GM12891 (cell line): ENCODE measurements at places on chromosomes 3 and 15.

DNA sequence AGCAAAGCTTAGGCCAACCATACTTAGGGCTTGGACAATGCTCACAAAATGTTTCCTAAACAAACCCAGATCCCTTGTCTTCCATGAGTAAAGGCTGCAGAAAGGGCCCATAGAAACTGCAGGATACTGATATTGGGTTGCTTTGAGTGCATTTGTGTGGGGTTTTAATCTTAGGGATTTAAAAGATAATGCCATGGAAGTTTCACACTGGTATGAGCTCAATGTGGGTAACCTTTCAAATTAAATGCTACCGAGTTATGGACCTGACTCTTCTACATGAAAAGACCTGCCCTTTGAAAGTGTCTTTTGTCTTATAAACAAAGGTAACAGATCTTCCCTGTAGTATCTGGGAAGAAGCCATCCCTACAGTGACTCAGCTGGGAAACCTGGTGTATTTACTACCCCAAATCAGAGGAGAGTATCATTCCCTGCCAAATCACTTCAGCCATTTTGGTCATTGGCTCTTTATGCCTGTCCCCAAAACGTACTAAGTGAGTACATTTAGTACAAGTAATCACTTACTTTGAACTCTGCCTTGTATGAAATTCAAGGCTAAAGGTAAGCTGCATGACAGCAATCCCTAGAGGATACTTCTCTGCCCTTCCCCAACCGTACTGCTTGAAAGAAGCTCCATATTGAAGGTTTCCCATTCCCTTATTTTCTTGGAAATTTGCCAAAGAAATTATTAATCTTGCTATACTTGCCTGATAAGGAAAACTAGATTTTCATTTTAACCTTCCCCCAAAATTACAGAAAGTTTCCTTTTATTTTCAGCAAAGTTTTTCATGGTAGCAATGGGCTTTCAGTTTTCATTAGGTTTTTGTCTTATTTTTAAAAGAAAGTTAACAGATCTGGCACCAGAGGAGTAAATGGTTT, 7.2 kb downstream of the TM4SF1 start:
- no peak for DNase-seq

DNA sequence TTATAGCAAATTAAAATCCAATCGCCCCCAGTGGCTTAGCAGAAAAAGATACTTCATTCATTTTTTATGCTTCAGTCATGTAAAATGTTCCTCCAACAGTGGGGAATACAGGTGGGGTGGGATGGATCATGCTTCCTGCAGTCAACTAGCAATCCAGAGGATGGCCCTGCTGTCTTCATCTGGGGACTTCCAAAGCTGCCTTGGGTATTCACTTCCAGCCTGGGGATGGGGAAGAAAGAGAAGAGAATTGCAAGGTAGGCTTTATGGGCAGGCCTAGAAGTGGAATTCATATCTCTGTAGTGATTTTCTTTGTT, 354.8 kb upstream of the SLCO3A1 start:
- DNase-seq = no peak

DNA sequence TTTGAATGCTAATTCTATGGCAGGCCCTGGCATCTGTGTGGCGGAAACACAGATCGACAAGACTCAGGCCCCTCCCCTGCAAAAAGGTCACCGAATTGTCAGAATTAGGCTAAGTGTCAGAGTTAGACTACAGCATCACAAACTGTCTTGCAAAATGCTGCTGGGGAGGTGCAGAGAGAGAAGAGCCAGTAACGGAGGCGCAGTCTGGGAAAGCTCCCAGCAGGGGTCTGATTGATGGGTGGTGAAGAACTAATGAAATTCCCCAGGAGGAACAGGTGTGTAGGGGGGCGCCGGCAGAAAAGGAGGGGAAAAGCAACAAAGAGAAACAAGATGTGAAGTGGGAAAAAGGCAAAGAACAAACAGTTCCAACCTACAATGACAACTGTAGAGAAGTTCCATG, 72.7 kb upstream of the TAMM41 start:
- no peak for DNase-seq

- no peak for DNase-seq
These were observed 97.2 kb upstream of the TMCO5A start for GRCh38 chr15:37837276-37837675.

GRCh38 chr3:105960381-105960780, 91.6 kb upstream of the CBLB start:
- no peak for DNase-seq

- no peak for DNase-seq
These were observed 12.9 kb downstream of the POLG start for GRCh38 chr15:89321521-89322410.

DNA sequence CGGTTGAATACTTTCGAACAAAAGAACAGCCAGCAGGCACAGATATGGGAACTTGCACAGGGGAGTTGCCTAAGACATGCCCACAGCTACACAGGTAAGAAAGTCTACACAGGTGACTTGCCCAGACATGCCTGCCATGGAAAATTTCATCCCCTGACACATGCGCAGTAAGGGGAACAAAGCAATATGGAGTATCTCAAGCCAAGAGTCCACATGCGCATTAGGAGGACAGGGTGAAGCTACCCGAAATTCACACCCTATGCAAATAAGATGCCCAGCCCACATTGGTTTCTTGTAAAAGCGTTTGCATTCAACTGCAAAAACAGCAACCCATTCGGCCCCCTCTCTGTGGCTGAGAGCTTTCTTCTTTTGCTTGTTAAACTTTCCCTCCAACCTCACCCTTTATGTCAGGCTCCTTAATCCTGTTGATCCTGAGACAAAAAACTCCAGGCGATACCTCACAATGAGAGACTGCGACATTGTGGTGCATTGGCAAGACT, 49.3 kb upstream of the TRPM1 start:
- DNase-seq = no peak

DNA sequence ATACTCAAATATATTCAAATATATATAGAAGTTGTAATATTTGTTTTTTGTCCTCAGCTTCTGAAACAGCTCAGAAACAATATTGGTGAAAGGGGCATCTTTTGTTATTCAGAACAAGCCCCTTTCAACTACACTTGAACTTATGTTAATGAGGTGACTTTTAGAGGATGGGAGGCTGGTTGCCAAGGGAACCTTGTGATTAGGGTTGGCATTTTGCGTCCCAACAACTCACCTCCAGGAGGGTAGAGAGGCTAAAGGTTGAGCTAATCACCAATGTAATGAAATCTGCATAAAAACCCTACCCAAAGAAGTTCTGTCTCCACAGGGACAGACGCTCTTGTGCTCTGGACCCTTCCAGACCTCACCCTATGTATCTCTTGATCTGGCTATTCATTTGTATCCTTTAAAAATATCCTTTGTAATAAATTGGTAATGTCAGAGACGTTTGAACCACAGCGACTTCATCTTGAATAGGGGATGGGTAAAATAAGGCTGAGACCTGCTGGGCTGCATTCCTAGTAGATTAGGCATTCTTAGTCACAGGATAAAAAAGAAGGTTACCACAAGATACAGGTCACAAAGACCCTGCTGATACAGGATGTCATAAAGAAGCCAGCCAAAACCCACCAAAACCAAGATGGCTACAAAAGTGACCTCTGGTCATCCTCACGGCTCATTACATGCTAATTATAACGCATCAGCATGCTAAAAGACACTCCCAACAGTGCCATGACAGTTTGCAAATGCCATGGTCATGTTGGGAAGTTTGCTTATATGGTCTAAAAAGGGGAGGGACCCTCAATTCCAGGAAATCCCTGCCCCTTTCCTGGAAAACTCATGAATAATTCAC, 111.1 kb downstream of the FMN1 start:
- no peak for DNase-seq

GRCh38 chr3:46710671-46711295, 6.9 kb downstream of the PRSS50 start:
- DNase-seq = no peak

DNA sequence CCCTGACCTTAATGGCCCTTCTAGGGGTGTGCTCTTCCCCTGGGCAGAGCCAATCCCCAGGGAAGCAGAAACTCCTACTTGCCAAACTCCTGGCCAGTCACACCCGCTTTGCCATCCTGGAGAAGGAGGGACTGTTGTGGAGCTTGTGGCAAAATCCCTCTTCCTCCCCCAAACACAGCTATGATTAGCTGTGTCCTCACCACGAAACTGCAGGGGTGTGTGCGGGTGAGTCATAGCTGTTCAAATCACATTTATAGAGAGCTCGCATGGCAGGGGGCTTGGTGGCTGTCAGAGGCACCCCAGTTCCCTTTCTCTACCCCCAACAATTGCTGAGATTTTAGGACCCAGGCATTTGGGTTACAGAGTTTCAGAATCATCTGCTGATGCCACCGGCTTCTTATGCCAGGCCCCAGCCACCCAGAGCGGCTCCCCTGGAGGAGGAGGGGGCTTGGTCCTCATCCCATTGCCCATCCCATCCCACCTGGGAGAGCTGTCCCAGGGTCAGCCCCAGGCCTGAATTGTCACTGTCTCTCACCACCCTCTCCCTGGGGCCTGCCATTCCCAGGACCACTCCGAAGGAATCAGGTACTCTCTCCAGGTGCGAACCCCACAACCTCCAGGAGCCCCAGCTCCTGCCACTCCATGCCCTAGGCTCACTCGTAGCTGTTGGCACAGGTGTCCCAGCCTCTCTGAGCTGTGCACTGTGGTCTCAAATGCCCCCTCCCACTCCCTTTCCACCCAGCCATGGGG, 28.8 kb upstream of the MAGEF1 start:
- DNase-seq = no peak

- DNase-seq = no peak
These were observed 293.1 kb upstream of the CHRM5 start for GRCh38 chr15:33675246-33675645.

DNA sequence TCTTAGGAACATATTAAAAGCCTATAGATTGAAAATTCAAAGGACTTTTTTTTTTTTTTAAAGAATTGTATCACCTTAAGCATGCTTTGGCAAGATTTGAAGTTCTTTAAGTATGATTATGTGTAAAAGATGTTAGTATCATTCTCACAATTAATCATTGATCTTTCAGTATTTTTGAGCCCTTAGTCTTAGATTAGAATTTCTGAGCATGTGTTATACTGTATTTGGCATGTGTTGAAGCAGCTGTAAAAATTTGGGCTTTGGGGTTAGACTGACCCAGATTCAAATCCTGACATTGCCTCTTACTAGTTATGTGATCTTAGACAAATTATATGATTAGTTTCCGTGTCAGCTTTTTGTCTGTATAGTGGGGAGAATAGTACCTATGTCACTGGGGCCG, 6.3 kb downstream of the OXSR1 start:
- DNase-seq = no peak

- DNase-seq = no peak
These were observed 221.2 kb downstream of the NLGN1 start for GRCh38 chr3:173618703-173619102.

- DNase-seq = no peak
These were observed 30.0 kb upstream of the PLSCR4 start for GRCh38 chr3:146280864-146281263.

DNA sequence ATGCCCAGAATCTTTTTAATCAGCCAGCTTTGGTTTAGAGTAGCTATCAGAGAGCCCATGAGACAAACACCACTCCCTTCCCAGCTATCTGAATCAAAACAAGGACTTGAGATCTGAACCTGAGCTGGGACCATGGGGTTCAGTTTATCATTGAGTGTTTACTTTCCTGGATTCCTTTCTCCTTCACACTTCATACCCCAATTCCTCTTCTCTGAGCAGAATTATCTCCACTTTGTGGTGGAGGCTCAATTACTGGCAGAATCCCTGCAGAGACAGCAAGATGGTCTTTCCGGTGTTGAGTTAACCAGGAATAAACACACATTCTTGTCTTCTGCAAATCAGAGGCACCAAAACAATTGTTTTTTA, 102.4 kb downstream of the RPL22L1 start:
- DNase-seq = no peak

- DNase-seq = no peak
These were observed 24.2 kb downstream of the HDAC11 start for GRCh38 chr3:13504161-13504831.

GRCh38 chr15:61057830-61058529, 171.1 kb downstream of the RORA start:
- DNase-seq = no peak

DNA sequence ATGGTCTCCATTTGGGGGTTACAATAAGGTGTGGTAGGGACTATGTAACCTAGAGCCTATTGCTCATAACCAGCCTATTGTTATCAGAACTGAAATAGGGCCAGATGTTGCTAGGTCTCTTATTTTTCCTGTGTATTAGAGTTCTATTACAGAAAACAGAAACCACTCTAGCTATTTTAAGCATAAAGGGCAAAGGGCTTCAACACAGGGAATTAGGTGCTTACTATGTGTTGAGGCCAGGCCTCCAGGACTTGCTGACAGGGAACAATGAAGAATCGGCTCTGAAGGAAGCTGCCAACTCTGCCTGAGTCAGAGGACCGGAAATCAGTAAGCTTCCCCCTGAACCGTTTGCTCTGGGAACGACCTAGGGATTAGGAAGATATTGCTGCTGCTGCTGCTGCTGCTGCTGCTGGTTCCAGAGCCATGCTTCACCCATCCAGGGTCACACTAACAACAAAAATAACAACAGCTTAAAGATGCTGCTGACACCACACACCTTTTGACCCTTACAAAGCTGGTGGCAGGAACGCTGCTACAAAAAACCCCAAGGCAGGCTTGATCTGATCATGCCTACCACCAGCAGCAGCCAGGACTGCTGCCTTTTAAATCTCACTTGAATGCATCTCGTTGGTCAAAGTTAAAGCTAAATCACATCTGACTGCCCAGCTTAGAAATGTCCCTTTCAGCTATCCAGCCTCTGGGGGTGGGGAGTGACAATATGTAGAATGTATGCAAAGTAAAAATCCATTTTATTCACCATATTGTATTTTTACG, 276.9 kb upstream of the IL12A start:
- DNase-seq = no peak

DNA sequence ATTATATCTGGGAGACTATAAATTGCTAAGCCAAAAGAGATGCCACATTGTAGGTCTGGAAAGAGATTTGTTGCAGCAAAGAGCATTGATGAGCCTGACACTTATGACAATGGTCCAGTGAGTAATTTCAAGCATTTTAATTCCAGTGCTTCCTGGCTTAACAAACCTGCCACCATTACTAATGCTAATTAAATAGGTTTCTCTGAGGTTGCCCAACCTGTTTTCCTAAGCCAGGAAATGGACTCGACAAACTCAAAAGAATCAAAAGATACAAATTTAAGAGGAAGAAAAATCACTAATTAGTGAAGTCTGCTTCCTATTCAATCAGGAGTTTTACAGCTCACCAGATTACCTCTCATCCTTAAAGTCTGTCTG, 36.7 kb upstream of the CTDSPL start:
- no peak for DNase-seq
